Skeletal muscle cell (primary cell): ENCODE measurements at places on chromosomes 16 and 17.
A peak's percentile ranks its signal among the peaks of the same experiment; 100 is the strongest.

GRCh38 chr17:19386974-19387920, at the start of gene MFAP4:
Gene MFAP4 (minus strand): TSS chr17:19387190. CDS start chr17:19387155, 35 bp downstream.
- peak; percentile 87 for DNase-seq

DNA sequence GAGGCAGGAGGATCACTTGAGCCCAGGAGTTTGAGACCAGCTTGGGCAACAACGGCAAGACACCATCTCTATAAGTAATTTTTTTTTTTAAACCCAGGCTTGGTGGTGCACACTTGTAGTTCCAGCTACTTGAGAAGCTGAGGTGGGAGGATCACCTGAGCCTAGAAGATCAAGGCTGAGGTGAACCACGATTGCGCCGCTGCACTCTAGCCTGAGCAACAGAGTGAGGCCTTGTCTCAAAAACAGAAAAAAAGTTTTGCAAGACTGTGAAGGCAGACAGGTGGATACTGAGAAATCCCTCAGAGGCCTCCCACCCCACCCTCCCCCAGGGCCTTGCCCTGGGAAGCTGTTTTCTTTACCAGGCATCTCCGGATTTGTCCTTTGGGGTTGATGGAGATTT, 125.4 kb downstream of the MGAT5B start:
- DNase-seq, result no peak

DNA sequence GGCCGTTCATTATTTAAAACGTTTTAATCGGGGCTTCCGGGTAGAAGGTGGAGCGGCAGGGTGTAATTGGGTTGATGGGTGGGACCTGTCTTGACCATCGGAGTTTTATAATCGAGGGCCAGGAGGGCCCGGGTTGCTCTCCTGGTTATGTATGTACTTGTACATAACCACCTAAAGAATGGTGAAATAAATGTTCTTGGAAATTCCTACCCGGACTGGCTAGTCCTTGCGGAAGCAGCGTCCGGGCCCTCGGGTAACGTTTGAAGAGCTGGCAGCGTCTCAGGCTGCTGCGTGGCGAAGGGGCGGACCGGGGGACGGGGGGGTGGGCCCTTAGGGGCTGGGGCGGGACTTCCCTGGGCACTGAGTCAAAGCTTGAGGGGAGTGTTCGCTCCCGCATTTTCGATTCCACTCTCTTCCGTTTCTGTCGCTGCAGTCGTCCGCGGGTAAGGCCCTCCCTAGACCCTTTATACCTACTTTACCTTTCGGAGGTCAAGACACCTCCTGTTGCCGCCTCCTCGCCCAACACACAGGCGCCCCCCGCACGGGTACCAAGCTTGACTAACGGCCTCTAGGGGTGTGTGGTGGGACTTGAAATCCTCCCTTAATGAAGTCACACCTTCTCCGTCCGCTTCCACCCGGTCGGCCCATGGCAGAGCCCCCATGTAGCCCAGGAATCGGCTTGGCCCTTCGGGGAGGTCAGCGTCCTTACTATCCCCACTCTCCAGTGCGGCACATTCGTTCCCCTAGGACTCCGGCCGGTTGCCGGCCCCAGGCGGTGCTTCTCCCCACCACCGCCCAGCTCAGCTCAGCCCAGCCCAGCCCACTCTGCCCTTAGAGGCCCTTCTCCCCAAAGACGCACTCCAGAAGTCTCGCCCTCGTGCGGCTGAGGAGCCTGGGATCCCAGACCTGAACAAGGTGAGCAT, at the start of gene TMEM106A:
TSS of gene TMEM106A (plus strand) at position 396 of the 923 bp plus-strand sequence. CDS start 1,167 bp downstream, outside the sequence.
- peak; percentile 68 for DNase-seq

GRCh38 chr17:40848583-40849235, 18.3 kb downstream of the KRT12 start:
- no peak for DNase-seq

GRCh38 chr16:87077750-87078127, 239.5 kb downstream of the C16orf95 start:
- DNase-seq, result no peak

DNA sequence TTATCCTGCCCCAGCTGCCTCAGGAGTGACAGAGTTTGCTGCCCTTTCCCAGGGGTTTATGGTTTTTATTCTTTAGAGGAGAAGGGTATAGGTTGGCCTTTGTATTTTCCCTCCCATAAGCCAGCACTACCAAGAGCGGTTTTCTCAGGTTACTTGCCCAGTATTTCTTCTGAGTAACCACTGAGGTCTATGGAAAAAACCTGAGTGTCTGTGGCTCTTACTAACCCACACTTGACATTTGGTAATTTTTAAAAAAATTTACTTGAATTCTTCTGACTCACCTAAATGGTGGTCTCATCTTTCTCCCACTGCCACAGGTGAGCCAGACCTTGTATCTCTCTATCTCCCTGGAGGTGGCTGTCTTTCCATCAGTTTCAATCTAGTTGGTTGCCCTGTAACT, 6.0 kb downstream of the SLC7A6 start:
- DNase-seq, result no peak

GRCh38 chr16:28258567-28258966, 33.8 kb upstream of the SBK1 start:
- no peak for DNase-seq

DNA sequence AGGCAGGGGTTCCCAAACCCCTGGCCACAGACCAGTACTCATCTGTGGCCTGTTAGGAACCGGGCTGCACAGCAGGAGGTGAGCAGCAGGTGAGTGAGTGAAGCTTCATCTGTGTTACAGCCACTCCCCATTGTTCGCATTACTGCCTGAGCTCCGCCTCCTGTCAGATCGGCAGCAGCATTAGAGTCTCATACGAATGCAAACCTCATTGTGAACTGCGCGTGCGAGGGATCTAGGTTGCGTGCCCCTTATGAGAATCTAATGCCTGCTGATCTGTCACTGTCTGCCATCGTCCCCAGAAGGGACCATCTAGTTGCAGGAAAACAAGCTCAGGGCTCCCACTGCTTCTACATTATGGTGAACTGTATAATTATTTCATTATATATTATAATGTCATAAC, 25.1 kb upstream of the RMI2 start:
- DNase-seq, result no peak

- DNase-seq, result peak; percentile 38
Observed at GRCh38 chr17:57142925-57143324, 57.9 kb downstream of the AKAP1 start.

DNA sequence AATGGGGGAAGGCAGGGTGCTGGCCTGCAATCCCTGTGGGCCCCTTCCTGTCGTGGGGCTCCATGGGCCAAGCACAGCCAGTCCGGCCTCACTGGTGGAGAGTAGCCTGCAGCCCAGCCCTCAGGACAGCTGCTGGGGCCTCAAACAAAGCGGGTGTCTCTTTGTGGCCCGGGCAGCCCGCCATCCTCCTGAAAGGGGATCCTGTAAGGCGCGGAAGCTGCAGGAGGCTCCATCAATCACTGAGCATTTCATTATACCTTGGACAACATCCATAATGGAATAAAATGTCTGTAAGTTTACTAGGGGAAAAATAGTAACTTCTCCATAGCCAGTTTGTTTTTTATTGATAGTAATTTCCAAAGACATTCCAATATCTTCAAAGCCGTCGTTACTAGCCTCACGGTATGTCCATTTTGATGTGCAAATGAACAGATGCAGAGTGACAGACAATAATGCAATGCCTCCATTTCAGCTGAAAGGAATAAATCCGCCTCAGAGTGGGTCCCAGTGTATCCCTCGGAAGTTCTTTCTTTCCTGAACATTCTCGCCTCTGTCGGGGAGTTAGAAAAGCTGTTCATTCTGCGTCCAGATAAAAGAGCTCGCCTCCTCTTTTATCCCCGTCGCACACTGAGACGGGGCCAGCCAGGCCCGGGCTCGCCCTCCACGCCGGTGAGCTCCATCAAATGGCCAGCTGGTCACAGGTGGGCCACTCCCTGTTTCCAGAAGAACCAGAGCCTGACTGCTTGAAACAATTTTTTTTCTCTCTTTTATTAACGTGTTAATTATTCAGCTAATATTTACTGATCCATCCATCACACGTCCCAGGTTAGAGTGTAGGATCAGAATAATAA, 14.4 kb downstream of the WSCD1 start:
- peak; percentile 39 for DNase-seq

DNA sequence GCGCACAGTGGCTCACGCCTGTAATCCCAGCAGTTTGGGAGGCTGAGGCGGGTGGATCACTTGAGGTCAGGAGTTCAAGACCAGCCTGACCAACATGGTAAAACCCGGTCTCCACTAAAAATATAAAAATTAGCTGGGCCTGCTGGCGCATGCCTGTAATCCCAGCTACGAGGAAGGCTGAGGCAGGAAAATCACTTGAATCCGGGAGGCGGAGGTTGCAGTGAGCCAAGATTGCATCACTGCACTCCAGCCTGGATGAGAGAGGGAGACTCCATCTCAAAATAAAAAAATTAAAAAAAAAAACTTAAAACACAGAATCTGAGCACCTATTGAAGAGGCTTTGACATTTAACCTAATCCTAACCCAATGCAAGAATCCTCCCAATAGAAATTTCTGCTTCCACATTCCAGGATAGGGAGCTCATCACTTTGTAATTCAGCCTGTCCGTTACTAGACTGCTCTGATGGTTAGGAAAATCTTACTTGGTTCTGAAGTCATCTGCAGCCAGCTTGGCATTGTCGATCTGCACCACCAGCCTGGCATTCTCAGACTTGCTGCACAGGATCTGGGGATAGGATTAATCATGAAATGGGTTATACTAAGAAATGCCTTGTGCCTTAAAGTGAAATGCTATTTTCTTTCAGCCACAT, 2.1 kb downstream of the KRT33B start:
- DNase-seq, result no peak

DNA sequence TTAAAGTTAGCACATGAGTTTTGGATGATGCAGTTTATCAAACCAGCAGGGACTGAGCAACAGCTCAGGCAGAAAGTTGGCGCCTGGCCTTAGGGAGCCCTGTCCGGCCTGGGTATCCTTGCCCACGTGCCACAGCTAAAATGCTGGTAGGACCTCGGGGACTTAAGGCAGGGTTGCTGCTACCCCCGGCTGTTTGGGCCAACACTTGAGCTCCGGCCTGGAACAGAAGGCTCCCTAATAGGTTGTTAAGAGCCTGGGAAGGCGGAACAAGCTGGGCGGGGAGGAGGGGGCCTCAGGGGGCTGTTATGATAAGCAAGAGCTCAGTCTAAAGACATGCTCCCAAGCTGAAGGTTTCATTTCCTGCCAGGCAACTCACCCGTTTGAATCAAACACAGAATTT, 39.7 kb downstream of the CUEDC1 start:
- DNase-seq, result no peak

DNA sequence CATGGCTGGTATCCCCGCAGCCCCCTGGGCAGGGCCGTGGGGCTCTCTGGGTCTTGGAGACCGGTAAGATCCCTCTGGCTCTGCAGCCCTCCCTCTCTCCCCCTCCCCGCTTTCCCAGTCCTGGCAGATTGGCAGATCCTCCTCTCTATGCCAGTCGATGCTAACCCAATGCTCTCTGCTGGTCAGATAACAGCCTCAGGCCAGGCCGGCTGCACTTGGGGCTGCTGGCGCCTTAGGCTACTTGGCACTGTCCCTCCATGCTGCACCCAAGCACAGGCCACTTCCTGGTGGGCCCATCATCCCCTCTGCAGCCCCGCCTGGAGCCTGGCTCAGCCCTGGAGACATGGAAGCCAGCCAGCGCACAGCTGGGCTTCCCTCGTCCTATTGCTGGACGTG, 81.7 kb downstream of the RTN4RL1 start:
- DNase-seq, result no peak

- DNase-seq, result no peak
Observed at GRCh38 chr17:82645516-82645915, 2.7 kb downstream of the WDR45B start.

DNA sequence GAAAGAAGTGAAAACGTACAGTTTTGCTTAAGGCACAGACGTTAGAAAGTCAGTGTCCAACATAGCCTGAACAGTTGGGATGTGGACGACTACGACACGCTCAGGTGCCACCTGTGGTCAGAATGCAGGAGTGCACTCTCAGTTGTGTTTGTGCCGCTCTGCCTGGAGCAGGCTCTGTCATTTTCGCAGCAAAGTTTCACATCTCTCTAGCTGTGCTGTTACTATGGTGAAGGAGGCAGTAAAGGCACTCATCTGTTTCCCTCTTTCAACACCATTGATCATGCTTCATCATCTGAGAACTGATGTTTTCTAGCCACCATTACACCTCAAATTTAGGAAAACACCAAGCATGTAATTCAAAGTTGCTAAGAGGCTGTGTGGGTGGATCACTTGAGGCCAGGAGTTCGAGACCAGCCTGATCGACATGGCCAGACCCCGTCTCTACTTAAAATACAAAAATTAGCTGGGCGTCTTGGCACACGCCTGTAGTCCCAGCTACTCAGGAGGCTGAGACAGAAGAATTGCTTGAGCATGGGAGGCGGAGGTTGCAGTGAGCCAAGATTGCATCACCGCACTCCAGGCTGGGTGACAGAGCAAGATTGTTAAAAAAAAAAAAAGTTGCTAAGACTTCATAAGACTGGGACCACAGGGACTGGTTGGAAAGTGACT, 44.9 kb upstream of the DNAJA2 start:
- DNase-seq, result no peak

DNA sequence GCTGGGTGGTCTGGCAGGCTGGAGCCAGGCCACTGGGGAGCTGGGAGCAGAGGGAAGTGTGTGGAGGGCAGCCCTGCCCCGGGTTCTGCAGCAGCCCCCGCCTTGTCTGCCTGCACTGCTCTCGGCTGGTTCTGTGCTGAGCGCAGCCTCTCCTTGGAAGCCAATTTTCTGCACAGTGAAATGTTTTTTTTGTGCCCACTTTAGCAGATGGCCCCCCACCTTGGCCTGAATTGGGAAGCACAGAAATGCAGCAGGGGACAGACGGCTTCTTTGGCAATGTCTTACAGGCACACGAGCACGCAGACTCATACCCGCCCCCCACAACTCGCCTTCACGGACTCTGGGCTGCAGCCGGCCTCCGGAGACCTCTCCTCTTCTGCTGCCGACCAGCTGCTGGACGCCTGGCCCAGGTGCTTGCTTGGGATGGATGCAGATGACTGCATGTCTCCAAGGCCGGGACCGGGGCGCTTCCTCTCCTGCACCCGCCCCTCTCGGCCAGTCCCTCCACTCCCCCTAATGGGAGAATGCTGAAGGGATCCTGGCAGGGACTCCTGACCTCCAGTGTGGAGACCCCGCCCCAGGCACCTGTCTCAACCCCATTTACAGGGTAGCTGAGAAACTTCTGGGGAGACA, 14.8 kb downstream of the NPTX1 start:
- DNase-seq, result no peak

- DNase-seq, result no peak
Observed at GRCh38 chr17:79010304-79010646, 711 bp upstream of the CANT1 start.

- no peak for DNase-seq
Observed at GRCh38 chr16:86524029-86524428, 13.7 kb downstream of the FOXF1 start.

DNA sequence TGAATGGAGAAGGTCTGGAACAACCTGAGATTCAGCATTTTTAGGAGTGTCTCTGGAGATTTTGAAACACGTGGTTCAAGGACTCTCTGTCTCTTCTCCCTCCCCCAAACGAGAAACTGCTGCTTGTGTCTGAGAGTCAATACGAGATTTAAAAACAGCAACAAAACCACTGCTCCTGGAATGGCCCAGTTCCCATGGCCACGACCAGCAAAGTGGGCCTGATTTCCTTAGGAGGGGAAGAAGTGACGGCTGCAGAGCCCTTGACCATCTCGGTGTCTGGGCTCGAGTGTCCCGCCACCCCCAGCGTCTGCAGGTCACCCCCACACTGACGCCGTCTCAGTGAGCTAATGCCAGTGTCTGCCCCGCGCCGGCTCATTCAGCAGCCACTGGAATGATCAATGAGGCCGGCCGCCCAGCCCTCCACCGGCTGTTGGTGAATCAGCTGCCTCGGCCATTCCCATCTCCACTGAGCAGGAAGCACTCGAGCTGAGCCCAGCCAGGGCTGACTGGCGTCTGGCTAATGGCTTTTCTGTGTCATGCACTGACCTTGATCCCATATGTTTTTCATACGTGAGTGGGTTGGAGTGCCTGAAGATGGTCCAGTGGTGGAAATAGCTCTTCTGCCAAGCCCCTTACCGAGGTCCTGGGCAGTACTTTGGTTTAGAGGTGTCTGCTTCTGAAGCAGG, 151.8 kb downstream of the PITPNC1 start:
- DNase-seq, result peak; percentile 69
